ENCODE measurements at places on chromosomes 2 and 18. TPM values are rescaled to one million over a fixed set of nuclear protein-coding genes. Genes with fewer than 3 reads are reported as not detected.

- H3K27me3 ChIP-seq: no peaks in the 10 kb centered on the region
- H3K36me3 ChIP-seq: no peaks in the 10 kb centered on the region
- H3K27ac ChIP-seq: no peak overlapping the region
Measured at GRCh38 chr2:64839844-64840243, 149.4 kb upstream of the SLC1A4 start.

GRCh38 chr2:66192888-66193287, 242.0 kb upstream of the MEIS1 start:
- H3K27ac ChIP-seq: no peak overlapping the region
- H3K4me1 ChIP-seq: no peaks in the 10 kb centered on the region
- no peak overlapping the region for H3K4me3 ChIP-seq
- no peaks in the 10 kb centered on the region for H3K27me3 ChIP-seq
- no peaks in the 10 kb centered on the region for H3K36me3 ChIP-seq

DNA sequence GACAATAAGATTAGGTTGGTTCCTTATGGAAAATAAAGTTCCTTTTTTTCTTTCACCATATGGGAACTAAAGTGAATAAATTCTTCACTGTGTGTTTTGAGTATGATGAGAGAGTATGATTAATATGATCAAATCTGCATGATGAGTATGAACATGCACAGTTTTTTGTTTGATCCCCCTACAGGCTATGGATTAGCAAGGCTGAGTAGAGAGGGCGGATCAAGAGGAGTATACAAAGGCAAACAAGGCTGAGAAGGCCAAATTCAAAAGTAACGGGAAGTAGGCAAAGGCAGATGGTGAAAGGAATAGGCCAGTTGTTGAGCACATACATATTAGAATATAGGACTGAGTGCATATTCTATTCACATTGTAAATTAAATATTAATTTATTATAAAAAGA, 508.2 kb downstream of the LRRTM4 start:
- no peaks in the 10 kb centered on the region for H3K36me3 ChIP-seq
- DNase-seq: no peak
- H3K4me3 ChIP-seq: no peak overlapping the region

DNA sequence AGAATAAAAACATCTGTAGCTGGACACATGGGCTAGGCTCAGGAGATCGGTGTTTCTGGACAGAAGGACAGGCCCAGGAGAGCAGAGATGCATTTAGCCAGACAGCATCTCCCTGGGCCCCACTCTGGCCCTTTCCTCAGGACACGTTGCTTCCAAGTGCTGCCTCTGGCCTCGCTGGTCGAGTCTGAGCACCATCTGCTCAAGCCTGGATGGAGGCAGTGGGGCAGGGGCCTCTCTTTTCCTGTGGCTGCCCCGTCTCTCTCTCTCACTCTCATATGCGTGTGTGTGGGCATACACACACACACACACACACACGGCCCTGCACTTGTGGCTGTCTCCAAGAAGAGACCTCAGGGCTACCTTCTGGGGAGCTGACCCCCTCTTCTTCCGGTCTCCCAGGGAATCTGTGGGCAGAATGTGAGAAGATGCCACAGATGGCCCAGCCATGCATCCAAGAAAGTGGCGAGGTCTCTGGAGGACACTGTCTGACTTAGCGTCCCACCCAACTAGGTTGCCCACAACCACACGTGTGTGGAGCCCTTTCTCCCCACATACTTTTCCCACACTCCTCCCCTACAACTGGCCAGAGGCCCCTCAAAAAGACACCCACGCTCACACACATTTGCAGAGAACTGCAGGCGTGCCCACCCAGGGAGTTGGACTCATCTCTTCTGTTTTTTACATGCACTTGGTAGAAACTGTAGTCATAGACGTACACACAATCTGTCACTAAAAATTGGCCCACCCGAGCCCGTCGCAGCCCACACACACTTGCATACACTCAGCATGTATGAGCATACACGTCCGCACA, 19.9 kb downstream of the CELF4 start:
- no peak for DNase-seq
- no peak overlapping the region for H3K27ac ChIP-seq
- no peaks in the 10 kb centered on the region for H3K4me1 ChIP-seq
- no peak overlapping the region for H3K4me3 ChIP-seq
- H3K36me3 ChIP-seq: no peaks in the 10 kb centered on the region

GRCh38 chr2:162928356-162928755, 89.8 kb upstream of the KCNH7 start:
- H3K27me3 ChIP-seq: no peaks in the 10 kb centered on the region
- H3K4me3 ChIP-seq: no peak overlapping the region
- DNase-seq: no peak
- no peaks in the 10 kb centered on the region for H3K36me3 ChIP-seq

The BOK gene
- 10.7 TPM for total RNA-seq

- H3K27me3 ChIP-seq: no peaks in the 10 kb centered on the region
- H3K27ac ChIP-seq: no peak overlapping the region
- H3K36me3 ChIP-seq: peaks cover 11% of the 10 kb centered on the region
Measured at GRCh38 chr2:207103132-207103531, 62.6 kb downstream of the KLF7 start.

The TNFRSF11A gene
- 14.2 TPM for total RNA-seq

DNA sequence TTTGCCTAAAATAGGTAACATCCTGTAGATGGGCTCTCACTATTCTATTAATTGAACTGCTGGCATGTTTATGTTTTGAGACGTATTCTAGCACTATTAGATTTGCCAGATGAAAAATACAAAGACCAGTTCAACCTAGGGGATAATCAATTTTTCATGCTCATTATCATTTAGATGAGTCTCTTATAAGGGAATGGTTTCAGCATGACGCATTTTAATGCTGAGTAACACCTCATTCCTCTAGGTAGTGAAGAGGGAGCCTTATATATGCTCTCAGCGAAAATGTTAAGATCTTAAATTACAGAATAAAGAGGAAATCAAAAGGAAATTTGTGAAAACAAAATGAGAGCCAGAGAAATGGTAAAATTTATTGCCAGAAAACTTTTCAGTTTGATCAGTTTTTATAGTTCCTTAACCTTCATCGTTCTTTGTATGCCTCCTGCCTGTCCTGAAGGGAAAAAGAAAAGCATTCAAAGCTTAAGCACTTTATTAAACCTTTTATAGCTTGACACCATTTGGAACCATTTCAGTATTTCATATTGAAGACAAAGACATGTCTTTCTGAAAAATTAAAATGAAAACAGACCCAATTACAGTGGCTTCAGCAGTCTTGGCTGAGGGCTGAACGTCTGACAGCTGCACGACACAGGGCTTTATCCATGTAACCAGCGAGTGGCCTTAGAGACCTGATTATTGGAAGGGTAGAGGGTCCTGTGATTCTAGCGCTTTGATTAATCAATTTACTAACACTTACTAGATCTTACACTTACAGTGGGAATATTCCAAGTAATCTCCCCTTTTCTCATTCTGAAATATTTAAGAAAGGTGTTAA, 112.8 kb downstream of the ADCYAP1 start:
- H3K4me3 ChIP-seq: no peak overlapping the region
- no peak overlapping the region for H3K27ac ChIP-seq
- no peaks in the 10 kb centered on the region for H3K36me3 ChIP-seq

GRCh38 chr2:211748339-211748738, 790.3 kb downstream of the ERBB4 start:
- no peak overlapping the region for H3K27ac ChIP-seq
- no peak overlapping the region for H3K4me3 ChIP-seq
- H3K27me3 ChIP-seq: no peaks in the 10 kb centered on the region

GRCh38 chr2:222760301-222760897, 88.9 kb downstream of the MOGAT1 start:
- no peak overlapping the region for H3K4me3 ChIP-seq
- no peak overlapping the region for H3K27ac ChIP-seq
- H3K27me3 ChIP-seq: no peaks in the 10 kb centered on the region
- H3K4me1 ChIP-seq: no peaks in the 10 kb centered on the region

- no peaks in the 10 kb centered on the region for H3K36me3 ChIP-seq
- peak overlapping the region; percentile 25 for H3K4me3 ChIP-seq
- no peak for DNase-seq
- peaks cover 70% of the 10 kb centered on the region for H3K4me1 ChIP-seq
Measured at GRCh38 chr2:9235147-9236044, 28.8 kb downstream of the ASAP2 start.

The CDH7 gene
- total RNA-seq: not detected

GRCh38 chr2:156182132-156182531, 150.4 kb downstream of the NR4A2 start:
- no peak for DNase-seq
- no peaks in the 10 kb centered on the region for H3K27me3 ChIP-seq
- H3K4me1 ChIP-seq: no peaks in the 10 kb centered on the region
- H3K4me3 ChIP-seq: no peak overlapping the region
- H3K27ac ChIP-seq: no peak overlapping the region

DNA sequence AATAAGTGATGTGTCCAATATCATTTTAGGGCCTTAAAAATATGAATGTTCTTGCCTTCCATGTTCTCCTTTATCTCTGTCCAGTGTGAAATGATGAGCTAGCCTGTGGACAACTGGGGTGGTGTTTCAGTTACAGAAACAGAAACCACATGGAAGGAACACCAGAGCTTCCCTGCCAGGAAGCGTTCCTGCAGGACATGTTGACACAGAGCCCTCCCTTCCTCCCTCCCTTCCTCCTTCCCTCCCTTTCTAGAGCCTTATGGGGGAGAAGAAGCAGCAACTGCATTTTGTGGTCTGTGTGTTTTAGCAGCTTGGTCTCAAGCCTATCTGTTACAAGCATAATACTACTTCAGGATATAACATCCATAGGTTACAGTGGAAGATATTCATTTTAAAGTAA, 539.7 kb upstream of the NETO1 start:
- H3K27me3 ChIP-seq: no peaks in the 10 kb centered on the region
- no peak for DNase-seq
- no peaks in the 10 kb centered on the region for H3K36me3 ChIP-seq
- H3K27ac ChIP-seq: no peak overlapping the region
- H3K4me3 ChIP-seq: no peak overlapping the region

GRCh38 chr2:64661741-64662169, 8.0 kb upstream of the SERTAD2 start:
- no peaks in the 10 kb centered on the region for H3K27me3 ChIP-seq
- H3K27ac ChIP-seq: no peak overlapping the region
- no peak for DNase-seq
- H3K4me1 ChIP-seq: peaks cover 4% of the 10 kb centered on the region
- no peak overlapping the region for H3K4me3 ChIP-seq
- H3K36me3 ChIP-seq: no peaks in the 10 kb centered on the region

The TMEM131 gene
- 52.0 TPM for total RNA-seq

GRCh38 chr2:135960656-135961551, 24.5 kb downstream of the DARS1 start:
- H3K27me3 ChIP-seq: no peaks in the 10 kb centered on the region
- no peaks in the 10 kb centered on the region for H3K36me3 ChIP-seq
- no peaks in the 10 kb centered on the region for H3K4me1 ChIP-seq
- no peak for DNase-seq
- H3K27ac ChIP-seq: no peak overlapping the region

DNA sequence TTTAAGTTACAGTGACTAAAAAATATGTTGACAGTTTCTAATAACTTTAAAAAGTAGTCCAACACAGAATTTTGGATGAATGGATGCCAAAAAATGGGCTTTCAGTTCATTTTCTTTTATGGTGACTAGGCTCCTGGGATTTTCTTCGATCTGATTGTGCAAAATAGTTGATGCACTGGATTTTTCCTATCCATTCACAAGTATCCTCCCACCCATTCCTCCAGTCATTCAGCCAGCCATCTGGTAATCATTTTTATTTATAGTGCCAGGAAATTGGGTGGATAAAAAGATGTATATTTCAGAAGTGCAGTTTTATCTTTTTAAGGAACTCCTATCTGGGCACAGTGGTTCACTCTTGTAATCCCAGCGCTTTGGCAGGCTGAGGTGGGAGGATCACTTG, 175.1 kb downstream of the PTPRM start:
- no peaks in the 10 kb centered on the region for H3K27me3 ChIP-seq
- H3K27ac ChIP-seq: peak overlapping the region; percentile 52
- H3K36me3 ChIP-seq: no peaks in the 10 kb centered on the region
- no peak for DNase-seq

DNA sequence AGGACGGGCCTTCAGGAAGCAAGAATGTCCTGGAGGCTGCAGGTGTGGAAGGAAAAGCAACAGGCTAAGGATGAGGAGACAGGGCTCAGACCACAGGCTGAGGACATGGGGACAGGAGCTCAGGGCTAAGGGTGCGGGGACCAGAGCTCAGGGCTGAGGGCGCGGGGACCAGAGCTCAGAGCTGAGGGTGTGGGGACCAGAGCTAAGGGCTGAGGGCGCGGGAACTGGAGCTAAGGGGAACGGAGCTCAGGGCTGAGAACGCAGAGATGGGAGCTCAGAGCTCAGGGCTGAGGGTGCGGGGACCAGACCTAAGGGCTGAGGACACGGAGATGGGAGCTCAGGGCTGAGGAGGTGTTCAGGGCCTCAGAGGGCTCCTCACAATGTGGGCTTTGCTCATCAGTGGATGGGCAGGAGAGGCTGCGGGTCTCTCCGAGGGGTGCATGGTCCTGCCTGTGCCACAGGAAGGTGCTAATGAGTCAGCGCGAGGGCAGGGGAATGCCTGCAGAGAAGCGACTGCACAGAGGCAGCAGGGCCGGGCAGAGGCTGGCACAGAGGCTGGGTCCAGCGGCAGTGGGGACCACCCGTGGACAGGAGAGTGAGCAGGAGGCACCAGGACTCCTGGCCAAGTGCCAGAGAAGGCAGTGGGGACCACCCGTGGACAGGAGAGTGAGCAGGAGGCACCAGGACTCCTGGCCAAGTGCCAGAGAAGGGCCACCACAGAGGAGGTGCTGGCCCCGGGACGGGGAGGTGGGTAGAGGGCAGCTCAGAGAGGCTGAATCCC, 271.7 kb downstream of the TWIST2 start:
- no peak overlapping the region for H3K27ac ChIP-seq
- H3K4me3 ChIP-seq: no peak overlapping the region
- no peaks in the 10 kb centered on the region for H3K27me3 ChIP-seq
- no peaks in the 10 kb centered on the region for H3K36me3 ChIP-seq
- no peaks in the 10 kb centered on the region for H3K4me1 ChIP-seq

The POTEC gene
- not detected for total RNA-seq

DNA sequence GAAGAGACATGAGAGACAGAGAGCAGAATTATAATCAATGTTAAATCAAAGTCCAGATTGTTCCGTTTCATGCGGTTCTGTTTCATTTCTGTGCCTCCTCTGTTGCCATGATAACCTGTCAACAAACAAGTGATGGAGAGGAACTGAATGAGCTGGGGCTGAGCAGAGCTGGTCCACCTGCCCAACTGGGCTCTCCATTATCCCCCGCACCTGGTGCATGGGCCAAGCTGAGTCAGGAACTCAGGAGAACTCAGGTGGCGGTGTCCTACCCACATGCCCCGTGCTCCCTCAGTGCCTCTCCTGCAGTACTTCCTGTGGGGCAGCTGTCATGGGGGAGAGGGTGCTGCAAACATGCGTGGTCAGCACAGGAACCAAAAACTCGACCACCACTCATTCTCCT, 178.8 kb downstream of the TTC32 start:
- DNase-seq: no peak
- no peaks in the 10 kb centered on the region for H3K27me3 ChIP-seq
- H3K27ac ChIP-seq: no peak overlapping the region
- H3K4me1 ChIP-seq: peaks cover 24% of the 10 kb centered on the region

- peak overlapping the region; percentile 72 for H3K4me3 ChIP-seq
- no peak for DNase-seq
- no peaks in the 10 kb centered on the region for H3K4me1 ChIP-seq
- peaks cover 11% of the 10 kb centered on the region for H3K27me3 ChIP-seq
- H3K27ac ChIP-seq: no peak overlapping the region
- H3K36me3 ChIP-seq: no peaks in the 10 kb centered on the region
Measured at GRCh38 chr2:199851501-199851810, 464 bp upstream of the FTCDNL1 start.

Measured in thoracic aorta (tissue), 2 donors.